Tracheal epithelial cell (primary cell): ENCODE measurements at places on chromosomes 13 and 19. TPM values are rescaled to one million over a fixed set of nuclear protein-coding genes. Genes with fewer than 3 reads are reported as not detected.

The N4BP2L1 gene
- total RNA-seq, result 2.3 and 3.1 TPM in 2 replicates

The ZNF221 gene
- total RNA-seq, result 1.7 and 2.6 TPM in 2 replicates

The LRG1 gene
- total RNA-seq, result 0.72 TPM in 1 of 2 replicates, not detected in the other

The LYPD3 gene
- 4.9 and 13.0 TPM in 2 replicates for total RNA-seq

The WDR88 gene
- not detected in 2 replicates for total RNA-seq

The ONECUT3 gene
- total RNA-seq, result under 0.01 TPM in 1 of 2 replicates, not detected in the other

The CAPN12 gene
- 5.3 and 7.7 TPM in 2 replicates for total RNA-seq

The ASPDH gene
- not detected in 2 replicates for total RNA-seq

The FGF22 gene
- not detected in 2 replicates for total RNA-seq

The ZNF492 gene
- total RNA-seq, result 0.24 TPM in 1 of 2 replicates, not detected in the other

The OLFM4 gene
- total RNA-seq, result under 0.01 TPM in 1 of 2 replicates, not detected in the other
